Activated CD8-positive, alpha-beta memory T cell treated with anti-CD3 and anti-CD28 coated beads for 48 hours (primary cell): ENCODE measurements at places on chromosomes 4 and X.

DNA sequence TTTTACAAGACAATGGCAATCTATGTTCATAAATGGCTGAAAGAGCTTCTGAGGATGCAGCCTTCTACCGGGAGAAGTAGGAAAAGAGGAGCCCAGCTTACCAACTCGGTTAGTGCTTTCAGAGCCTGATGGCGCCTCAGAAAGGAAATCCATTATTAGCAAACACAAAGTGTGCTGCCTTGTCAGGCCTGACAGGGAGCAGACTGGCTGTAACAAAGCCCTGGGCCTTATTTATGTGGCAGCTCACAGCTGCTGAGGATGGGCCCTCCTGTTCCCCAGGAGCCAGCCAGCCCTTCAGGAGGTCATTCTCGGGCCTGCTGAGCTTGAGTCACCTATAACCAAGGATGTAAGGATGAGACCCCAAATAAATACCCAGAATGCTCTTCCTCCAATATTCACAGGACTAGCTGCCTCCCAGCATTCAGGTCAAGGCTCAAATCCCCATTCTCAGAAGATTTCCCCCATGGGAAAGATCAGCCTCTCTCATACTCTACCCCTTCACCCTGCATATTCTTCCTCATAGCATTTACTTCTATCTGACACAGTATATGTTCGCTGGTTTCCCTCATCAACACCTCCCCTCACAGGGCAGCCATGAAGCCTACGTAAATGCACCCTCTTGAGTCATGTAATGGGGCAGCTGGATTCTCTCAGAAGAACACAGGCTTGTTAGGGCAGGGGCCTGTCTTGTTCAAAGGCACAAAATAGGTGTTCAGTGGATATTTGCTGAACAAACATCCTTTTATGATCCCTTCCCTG is 227.0 kb upstream of the RASGEF1B start:
- DNase-seq: no peak

DNA sequence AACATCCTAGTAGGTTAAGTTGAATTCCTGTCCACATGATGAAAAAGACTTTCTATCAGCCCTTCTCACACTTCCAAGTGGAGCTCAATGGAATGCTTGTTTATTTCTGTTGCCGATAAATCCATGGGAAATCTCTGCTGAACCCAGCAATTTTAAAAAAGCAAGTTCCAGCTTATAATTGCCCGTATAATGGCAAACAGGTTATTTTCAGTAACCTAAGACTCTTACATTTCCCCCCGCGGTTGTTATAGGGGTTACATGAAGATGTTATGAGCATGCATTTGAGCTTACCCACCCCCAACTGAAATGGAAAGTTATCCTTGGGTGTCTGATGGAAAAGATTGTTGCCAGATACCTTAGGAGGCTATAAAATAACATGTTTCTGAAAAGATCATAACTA is 136.2 kb downstream of the PALLD start:
- no peak for DNase-seq

DNA sequence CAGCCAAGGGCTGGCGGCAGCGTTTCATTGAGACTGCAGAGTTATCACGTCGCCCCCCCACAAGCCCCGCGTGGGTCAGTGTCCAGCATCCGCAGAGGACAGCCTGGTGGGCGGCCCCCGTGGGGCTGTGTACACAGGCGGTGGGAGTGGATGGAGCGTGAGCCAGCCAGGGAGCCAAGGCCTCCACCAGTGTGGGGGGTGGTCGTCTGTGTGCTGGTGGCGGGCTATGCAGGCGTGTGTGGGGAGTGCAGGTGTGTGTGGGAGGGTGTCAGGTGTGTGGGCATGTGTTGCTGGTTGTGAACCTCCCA is 56.5 kb upstream of the NKX1-1 start:
- no peak for DNase-seq

- no peak for DNase-seq
These were observed 51.9 kb upstream of the USP9X start for GRCh38 chrX:41033299-41033698.

DNA sequence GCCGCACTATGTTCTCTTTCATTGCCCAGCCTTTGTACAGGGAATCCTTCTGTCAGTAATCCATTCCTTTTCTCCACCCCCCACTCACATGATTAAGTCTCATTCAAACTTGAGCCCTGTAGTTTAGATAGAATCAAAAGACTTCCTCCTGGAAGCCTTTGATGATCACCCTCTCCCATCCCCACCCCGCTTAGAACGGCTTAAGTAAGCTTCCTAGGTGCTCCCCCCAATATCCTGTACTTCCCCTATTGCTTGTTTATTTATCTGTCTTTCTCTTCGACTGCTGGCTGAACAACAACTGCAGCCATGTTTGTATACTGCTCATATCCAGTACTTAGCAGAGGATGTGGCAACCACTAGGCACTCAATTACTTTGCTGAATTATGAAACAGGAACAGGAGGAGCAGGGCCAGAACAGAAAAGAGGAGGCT is 38.5 kb upstream of the GPC3 start:
- no peak for DNase-seq

- DNase-seq: no peak
These were observed 4.0 kb upstream of the ABLIM2 start for GRCh38 chr4:8162625-8163024.

DNA sequence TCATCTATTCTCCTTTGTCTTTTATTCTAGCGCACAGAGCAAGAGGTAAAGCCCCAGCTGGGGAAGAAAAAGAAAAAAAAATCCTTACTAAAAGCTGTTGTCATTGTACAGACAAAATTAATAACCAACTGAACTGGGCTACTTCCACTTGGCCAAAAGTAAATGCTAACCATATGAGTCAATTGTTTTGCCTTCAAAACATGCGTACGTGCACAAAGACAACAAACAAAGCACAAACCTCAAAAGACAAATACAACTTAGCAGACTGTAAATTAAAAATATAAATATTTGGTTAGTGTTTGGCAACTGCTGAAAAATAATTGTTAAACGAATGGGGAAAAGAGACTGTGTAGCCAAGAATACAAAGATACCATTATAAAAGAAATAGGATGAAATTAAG is 5.9 kb downstream of the EDA2R start:
- DNase-seq: no peak

- no peak for DNase-seq
These were observed 512.2 kb downstream of the PDHA2 start for GRCh38 chr4:96352051-96352517.

DNA sequence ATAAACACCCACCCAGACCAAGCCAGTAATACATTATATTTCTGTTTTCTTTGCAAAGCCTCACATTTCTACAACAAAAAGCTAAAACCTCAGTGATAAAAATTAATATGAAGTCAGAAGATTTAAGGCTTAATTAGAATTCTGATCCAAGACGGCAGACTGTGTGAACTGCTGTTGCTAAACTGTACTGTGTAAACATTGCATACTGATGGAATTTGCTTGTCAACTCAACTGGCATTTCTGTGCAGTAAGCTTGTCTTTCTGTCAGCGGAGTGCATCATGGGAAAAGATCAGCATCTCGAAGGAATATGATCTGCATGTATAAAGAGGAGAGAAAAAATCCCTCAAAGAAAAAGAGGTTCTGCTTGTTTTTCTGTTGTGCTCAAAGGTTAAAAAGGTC is 69.4 kb upstream of the SPANXB1 start:
- no peak for DNase-seq

DNA sequence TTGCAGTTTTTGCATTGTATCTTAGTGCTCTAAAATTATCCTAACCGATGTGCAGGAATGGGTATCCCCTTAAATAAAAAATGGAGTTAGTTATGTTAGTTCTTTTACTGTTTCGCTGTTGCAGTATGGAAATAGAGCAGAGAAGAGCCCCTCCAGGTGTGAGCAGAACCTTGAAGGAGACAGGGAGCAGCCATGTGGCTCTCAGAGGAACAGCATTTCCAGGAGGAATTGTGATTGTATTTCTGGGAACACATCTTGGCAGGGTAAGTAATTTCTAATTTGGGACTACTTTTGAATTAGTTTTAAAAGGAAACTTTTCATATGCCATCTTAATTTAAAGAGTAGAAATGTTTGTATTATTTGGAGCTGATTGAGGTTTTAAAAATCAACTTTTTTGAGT is 5.3 kb upstream of the CCDC158 start:
- DNase-seq: no peak

DNA sequence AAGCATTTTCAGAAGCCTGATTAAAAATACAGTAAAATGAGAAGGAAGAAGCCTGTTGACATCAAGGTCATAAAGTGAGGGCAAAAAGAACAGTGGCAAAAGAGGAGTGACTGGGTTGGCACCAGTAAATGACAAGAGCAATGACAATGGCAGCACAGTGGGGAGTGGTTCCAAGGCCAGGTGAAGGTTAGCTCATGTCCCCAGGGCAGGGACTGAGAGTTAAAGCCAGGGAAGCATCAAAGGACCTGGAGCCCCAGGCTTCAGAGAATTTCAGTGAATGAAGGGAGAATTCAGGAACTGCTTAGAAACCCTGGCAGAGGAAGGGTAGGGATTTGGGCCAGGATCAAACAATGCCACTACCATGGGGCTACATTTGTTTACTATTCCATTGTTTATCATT is 8.8 kb upstream of the PIGA start:
- DNase-seq: no peak

GRCh38 chr4:157667836-157668235 is 447.3 kb downstream of the GRIA2 start:
- DNase-seq: no peak

- no peak for DNase-seq
These were observed 345.9 kb downstream of the SLC7A11 start for GRCh38 chr4:137896221-137896737.

DNA sequence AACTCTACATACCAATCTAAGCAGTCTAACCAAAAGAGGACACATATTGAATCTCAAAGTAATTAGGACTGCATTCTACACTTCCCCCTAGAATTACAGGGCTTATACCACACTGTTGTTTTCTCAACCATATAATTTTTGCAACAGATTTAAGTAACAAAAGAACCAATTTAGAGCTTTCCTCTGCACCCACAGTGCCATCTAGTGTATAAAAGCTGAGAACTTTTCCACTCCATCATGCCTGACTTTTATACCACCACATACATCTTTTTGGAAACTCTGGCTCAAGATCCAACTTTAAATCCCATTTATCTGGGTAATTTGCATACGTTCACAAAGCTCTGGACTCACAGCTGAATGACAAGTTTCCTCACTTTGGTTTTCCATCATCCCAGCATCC is 99.5 kb downstream of the EFHC2 start:
- DNase-seq: no peak

- DNase-seq: no peak
These were observed 80.0 kb downstream of the FAT1 start for GRCh38 chr4:186643501-186644310.

- no peak for DNase-seq
These were observed 2106.0 kb downstream of the PCDH7 start for GRCh38 chr4:32826169-32826568.

- no peak for DNase-seq
These were observed 49.9 kb upstream of the SRD5A3 start for GRCh38 chr4:55296096-55296495.

DNA sequence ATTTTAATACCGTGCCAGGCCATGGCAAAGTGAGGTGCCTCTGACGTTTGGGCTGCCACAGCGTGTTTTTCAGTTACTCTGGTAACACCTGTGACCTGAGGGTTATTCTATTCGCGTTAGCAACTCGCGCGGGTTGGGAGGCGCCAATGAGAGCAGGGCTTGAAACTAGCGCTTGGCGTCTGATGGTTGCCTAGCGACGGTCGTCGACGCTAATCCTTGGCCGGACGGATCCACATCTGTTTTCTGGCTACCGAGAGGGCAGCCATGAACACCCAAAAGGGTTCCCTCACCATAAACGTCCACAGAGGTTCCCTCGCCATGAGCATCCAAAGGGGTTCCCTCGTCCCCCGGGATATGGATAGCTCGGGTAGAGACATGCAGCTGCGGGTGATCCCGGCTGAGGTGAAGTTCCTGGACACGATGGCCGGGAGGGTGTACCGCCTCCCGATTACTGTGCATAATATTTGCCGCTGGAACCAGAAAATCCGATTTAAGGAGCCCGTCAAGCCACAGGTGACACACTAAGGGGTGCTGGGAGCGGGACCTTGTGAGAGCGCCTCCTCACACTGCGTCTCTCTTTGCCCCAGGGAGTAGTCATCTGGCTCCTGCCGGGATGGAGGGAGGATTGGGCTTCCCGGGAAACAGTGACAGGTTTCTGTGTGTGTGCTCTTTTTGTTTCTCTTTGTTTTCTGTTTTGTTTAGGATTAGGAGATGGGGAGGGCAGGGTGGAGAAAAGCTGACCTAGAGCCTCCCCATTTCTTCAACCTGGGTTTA is at the start of gene CFAP47:
Gene CFAP47, plus strand, starts transcription at position 199 of the 774 bp plus-strand sequence. Its CDS starts 66 bp downstream, at position 265.
- no peak for DNase-seq

- no peak for DNase-seq
These were observed 3.8 kb downstream of the CXXC4 start for GRCh38 chr4:104490770-104491480.

DNA sequence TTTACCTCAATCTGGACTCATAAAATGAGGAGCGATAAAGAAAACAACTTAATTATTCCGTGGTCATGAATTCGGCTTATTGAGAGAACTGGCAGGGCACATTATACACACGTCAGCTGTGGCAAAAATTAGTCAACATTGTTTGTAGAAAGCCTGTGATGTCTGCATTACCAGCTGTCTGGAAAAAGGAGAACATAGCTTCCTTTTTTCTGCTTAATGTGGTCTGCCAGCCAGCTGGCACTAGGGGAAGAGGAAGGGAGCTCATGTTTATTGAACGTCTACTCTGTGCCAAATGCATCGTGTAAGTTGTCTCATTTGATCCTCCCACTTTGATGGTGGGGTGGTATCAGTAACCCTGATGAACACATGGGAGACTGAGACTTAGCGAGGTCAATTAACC is 367.6 kb downstream of the ARHGAP24 start:
- DNase-seq: no peak

GRCh38 chr4:153778383-153778782 is 10.5 kb downstream of the SFRP2 start:
- no peak for DNase-seq

GRCh38 chr4:181911420-181911819 is 331.8 kb upstream of the TENM3 start:
- DNase-seq: no peak

GRCh38 chr4:167321299-167321698 is 87.0 kb upstream of the SPOCK3 start:
- no peak for DNase-seq

- DNase-seq: no peak
These were observed 311.8 kb downstream of the HS3ST1 start for GRCh38 chr4:11116940-11117339.

GRCh38 chr4:126890994-126891393 is 741.8 kb upstream of the INTU start:
- DNase-seq: no peak

GRCh38 chr4:93179044-93179443 is 649.5 kb upstream of the ATOH1 start:
- no peak for DNase-seq

GRCh38 chr4:53929311-53929710 is 135.1 kb downstream of the CHIC2 start:
- DNase-seq: no peak

DNA sequence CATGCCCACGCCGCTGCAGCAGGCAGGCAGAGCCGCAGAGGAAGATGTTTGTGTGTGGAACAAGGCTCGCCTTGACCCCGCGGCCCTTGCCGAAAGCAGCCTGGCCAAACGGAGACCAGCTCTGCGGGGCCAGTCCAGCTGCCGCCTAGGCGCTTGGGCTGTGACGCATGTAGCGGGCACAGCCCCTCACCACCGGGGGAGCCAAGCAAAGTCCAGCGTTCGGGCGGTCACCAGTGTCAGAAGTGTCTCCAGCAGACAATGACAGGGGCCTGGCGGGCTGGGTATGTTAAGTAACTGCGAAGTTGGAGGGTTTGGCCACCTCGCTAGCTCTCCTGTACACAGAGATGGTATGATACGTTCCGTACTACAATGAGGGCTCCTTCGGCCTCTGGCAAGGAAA is 1.3 kb downstream of the AMER1 start:
- DNase-seq: no peak

GRCh38 chrX:12702509-12703091 is 88.6 kb upstream of the PRPS2 start:
- no peak for DNase-seq
